ENCODE measurements at places on chromosomes 5 and 9. TPM values are rescaled to one million over a fixed set of nuclear protein-coding genes. Genes with fewer than 3 reads are reported as not detected.

IFNA21 gene
- total RNA-seq, result not detected

SLC45A2 gene
- not detected for total RNA-seq

DNA sequence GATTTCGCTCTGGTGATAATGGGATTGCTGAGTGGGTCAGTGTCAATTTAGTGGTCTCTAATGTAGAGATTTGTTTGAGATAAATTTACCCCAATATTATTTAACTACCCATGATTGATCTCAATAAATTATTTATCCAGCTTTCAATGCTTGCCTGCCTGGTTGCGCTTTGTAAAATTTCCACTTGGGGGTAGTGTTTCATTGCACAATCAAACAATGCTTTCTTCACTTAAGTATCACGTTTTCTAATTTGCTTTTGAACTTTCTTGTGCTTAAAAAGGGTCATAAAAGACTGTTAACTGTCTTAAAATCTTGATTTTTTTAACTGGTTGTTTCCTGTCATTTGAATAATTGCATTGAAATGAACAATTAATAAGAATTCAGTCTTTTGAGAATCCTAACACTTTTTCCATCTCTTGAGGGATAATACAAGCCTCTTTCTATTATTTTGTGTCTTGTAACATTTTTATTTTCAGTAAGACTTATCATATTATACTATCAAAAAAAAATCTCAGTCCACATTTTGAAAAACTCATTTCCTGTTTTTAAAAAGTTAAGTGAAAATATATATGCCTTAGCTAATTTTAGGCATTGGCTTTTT lies 18.7 kb downstream of the HSD17B4 start:
- no peak for DNase-seq

- no peak for DNase-seq
Measured at GRCh38 chr5:131211669-131212068, 40.9 kb downstream of the LYRM7 start.

All from SJSA1 (cell line).